CD4-positive, alpha-beta T cell treated with Interleukin-17A for 4 hours (primary cell): ENCODE measurements at places on chromosomes 5 and 9.
A peak's percentile ranks its signal among the peaks of the same experiment; 100 is the strongest.

- no peak for DNase-seq
These were observed 57.4 kb upstream of the ANGPTL2 start for GRCh38 chr9:127179633-127180441.

- DNase-seq: no peak
These were observed 14.2 kb upstream of the MACIR start for GRCh38 chr5:103244398-103244797.

GRCh38 chr5:104344809-104345208 lies 782.2 kb upstream of the NUDT12 start:
- no peak for DNase-seq

DNA sequence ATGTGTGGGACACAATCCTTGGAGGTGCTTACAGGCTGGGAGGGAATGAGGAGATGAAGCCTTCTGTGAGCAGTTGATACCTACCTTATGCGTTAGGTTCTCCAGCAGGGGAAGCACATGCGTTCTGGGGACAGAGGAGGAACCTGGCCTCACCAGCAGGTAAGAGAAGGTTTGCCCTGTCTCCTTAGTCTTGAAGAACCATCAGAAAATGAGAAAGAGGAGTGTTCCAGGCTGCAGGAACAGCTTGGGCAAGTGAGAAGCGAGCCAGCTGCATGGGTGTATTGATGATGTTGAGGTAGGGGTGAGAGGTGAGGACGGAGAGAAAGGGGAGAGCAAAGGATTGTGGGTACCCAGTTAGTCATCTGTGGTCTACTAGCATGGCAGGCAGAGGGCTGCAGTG lies 156.9 kb upstream of the MVB12B start:
- no peak for DNase-seq

DNA sequence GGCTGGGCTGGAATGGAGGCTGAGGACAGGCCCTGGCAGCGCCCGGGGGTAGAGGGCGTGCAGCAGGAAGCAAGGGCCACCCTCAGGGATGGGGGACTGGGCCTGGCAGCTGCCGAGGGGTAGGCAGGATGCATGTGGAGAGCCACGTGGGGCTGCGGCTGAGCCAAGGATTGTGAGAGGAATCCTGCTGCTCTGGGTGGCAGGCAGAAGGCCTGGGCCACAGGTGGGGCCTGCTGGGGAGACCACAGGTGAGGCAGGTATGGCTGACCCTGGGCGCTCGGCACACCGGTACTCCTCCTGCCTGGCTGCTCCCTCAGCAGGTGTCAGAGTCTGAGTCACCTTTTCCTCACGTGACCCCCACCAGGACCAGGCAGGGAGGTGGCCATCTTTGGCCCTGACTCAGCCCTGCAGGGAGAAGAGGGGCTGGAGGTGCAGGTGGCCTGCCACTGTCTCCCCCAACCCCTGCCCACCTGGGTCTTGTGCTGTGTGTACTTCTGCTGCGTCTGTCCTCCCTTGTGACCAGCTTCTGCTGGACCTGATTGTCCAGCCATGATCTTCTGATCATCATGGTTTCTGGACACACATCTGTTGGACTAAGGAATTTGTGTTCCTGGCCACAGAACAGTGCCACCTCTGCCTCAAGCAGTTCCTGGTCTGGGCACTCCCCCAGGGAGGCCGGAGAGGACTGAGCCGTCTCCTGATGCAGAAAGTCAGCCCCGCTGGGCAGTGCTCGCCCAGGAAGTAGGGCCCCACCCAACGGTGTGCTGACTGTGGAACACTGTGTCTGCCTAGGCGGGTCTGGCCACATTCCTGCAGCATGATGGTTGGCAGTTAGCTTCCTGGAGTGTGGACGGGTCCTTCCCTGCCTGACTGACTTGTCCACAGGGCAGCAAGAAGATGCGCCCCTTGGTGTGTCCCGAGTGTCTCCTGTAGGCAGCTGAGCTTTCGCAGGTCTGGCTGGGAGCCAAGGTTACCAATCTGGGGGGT lies 6.4 kb downstream of the ARRDC1 start:
- peak; percentile 54 for DNase-seq

GRCh38 chr9:99753436-99753835 lies 68.2 kb upstream of the NR4A3 start:
- no peak for DNase-seq

DNA sequence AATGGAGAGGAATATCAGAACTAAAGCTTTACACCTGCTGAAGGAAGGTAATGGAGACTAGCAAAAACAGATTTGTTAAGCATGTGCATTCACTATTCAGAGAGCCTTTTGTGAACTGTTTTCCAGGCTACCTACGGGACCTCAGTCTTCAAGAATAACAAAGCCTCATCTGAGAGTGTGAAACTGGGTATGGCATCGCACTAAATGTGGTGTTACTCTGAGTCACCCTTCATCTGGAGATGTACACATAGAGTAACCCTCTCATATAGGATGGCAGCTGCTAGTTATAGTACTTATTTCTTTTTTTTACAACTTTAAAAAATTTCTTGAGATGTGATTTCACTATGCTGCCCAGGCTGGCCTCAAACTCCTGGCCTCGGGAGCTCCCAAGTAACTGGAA lies 306.8 kb downstream of the ZNF608 start:
- DNase-seq: no peak

DNA sequence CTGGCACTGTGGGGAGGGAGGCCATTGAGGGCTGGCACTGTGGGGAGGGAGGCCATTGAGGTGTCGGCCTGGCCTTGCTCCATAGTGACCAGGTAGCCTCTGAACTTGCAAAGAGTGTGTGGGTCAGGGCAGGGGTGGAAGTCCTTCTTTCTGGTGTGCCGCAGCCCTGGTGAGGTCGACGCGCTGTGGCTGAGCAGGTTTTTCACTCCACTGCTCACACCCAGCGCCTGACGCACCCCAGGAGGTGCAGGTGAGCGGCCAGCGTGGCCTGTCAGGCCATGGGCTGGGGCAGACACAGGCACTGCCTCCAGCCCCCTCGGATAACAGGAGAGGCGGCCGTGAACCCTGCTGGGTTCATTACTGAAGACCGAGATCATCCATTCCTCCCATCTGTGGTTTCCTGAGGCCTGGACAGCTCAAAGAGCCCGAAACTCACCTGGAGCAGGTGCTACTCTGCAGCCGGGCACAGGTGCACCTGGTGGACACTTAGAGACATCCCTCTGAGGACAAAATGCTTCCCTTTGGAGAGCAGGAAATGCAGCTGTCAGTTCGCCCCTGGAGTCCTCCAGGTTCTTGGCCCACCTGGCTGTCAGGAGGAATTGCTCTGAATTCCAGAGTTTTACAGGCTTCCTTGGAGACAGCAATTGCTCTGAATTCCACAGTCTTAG lies 32.4 kb downstream of the LHX3 start:
- no peak for DNase-seq
